ENCODE measurements at places on chromosomes 13 and 19.
A peak's percentile ranks its signal among the peaks of the same experiment; 100 is the strongest.

DNA sequence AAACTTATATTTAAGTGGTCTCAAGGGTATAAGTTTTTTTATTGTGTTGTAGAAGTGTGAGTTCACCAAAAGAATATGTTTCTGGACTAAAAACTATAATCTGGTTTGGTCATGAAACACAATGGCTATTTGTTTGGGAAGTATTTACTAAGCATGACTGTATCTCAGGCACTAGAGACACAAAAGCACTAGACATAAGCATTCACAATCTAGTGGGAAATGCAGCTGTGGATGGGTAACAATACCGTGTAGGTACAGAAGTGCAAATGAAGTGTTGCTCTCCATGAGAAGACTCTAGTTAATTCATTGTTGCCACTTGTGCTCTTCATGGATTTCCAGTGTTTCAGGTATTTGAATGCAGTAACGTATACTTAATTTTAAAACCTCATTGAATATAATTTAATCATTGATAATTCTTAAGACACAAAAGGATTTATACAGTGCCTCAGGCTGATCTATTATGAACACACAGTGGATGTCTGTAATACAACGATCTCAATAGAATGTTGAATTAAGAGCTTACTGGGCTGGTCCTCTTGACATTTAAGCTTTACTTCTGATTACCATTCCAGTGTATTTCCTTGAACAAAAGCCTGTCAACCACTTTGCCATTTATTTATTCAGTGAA lies 50.9 kb downstream of the TPT1 start:
- no peak for DNase-seq

- no peak for DNase-seq
Measured at GRCh38 chr19:11420429-11421370, 1.6 kb upstream of the RGL3 start.

- DNase-seq: no peak
Measured at GRCh38 chr13:110257408-110257807, 49.5 kb downstream of the COL4A1 start.

DNA sequence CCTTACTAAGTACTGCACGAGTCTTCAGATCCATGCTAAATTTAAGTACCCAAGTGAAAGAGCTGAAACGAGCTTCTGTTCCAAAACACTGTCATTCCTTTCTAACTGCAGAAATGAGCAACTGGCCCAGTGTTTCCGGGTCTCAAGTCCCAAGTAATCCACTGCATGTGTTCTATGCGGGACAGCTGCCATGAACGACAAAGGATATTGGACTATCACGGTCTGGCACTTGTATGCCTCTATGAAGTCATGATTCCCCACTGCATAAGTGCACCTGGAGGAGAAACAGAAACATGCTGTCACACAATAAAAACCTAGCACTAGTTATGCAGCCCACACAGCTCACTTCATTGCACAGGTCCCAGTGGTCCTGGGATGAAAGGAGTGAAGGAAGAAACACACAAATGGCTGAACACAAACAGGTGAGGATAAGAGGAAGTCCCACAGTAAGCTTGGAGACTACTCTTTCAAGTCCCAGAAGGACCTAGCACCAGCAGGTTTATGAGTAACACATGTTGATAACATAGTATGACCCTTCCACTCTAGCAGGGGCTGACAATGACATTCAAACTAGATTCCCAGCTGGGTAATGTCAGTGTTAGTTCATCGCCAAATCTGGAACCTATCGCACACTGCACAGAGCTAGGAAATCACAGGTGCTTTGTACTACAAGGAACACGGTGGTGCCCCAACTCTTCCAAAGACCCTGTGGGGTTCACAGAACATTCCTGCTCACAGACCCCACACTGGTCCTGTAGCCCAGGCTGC lies 11.3 kb downstream of the PCID2 start:
- DNase-seq: no peak

GRCh38 chr19:49103331-49104085 lies 10.7 kb upstream of the LIN7B start:
- DNase-seq: no peak

DNA sequence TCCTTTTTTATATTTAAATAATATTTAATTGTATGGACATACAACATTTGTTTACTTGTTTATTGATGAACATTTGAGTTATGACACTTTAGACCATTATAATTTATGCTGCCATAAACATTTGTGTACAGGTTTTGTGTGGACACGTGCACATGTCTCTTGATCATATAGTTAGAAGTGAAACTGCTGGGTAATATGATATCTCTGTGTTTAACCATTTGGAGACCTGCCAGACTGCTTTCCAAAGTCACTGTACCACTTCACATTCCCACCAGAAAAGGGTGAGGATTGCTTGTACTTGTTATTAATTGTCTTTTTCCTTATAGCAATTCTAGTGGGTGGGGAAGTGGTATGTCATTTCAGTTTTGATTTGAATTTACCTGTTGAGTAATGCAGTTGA lies 145.6 kb upstream of the KLHL1 start:
- DNase-seq: no peak

- DNase-seq: no peak
Measured at GRCh38 chr13:106104281-106104901, 431.1 kb downstream of the EFNB2 start.

- no peak for DNase-seq
Measured at GRCh38 chr13:64553411-64554129, 2676.6 kb downstream of the PCDH9 start.

- no peak for DNase-seq
Measured at GRCh38 chr19:15780610-15781418, 6.6 kb upstream of the OR10H5 start.

DNA sequence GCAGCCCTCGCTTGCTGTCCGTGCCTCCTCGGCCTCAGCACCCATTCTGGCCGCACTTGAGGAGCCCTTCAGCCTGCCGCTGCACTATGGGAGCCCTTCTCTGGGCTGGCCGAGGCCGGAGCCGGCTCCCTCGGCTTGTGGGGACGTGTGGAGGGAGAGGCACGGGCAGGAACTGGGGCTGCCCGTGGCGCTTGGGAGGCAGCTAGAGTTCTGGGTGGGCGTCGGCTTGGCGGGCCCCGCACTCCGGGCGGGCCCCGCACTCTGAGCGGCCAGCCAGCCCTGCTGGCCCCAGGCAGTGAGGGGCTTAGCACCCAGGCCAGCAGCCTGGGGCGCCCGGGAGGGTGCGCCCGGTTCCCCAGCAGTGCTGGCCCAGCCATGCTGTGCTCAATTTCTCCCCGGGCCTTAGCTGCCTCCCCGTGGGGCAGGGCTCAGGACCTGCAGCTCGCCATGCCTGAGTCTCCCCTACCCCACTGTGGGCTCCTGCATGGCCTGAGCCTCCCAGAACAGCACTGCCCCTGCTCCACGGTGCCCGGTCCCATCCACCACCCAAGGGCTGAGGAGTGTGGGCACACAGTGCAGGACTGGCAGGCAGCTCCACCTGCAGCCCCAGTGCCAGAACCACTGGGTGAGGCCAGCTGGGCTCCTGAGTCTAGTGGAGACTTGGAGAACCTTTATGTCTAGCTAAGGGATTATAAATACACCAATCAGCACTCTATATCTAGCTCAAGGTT lies 240.0 kb upstream of the PRR20A start:
- DNase-seq: no peak

DNA sequence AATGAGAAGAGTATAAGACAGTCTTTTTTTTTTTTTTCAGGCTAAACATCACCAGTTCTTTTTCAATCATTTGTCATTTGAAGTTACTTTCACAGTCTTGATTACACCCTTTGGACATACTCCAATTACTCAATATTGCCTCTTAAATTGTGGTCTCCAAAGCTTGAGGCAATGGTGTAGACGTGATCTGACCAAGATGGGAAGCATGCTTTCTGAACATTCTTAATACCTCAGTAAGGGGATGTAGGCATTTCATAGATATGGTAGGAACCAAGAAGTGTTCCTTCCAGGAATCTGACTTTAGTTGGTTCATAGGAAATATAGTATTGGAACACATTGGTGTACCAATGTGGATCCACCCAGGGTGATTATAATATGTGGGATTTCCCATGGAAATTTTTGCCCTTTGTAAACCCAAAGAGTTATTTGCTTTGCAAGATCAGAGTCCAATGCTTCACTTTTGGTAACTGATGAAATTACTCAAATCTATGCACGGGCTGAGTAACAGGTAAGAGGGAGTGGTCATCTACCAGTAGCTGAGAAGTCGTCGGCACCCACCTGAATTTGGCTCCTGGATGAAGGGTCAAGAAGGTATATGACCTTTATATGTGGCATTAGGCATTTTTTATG lies 62.2 kb downstream of the ERCC5 start:
- no peak for DNase-seq

DNA sequence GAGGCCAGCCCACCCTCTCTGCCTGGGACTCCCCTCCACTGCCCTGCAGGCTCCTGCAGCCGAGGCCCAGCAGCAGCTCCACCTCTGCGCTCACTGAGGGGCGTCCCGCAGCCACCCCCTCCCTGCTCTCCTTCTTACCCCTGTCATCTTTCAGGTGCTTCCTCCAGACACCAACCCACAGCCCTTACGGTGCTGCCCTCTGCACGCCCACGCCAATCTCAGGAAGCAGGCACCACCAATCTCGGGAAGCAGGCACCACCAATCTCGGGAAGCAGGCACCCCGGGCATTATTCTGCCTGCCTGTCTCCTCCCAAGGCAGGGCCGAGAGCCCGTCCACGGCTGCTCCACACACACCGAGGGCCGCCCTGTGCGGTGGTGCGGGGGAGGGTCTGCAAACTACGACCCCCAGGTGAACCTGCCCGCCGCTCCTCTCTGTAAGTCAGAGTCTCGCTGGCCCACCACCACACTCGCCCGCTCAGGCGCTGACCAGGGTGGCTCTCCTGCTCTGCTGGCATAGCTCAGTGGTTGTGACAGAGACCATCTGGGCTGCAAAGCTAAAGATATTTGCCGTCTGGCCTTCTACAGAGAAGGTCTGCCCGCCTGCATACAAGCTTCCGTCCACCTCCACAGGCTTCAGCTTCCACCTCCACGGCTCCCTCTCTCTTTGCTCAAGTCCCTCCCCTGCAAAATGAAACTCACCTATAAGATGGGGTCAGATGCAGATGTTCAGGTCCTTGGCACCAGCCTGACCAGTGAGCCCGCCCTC lies 2.9 kb downstream of the LSM7 start:
- DNase-seq: no peak

DNA sequence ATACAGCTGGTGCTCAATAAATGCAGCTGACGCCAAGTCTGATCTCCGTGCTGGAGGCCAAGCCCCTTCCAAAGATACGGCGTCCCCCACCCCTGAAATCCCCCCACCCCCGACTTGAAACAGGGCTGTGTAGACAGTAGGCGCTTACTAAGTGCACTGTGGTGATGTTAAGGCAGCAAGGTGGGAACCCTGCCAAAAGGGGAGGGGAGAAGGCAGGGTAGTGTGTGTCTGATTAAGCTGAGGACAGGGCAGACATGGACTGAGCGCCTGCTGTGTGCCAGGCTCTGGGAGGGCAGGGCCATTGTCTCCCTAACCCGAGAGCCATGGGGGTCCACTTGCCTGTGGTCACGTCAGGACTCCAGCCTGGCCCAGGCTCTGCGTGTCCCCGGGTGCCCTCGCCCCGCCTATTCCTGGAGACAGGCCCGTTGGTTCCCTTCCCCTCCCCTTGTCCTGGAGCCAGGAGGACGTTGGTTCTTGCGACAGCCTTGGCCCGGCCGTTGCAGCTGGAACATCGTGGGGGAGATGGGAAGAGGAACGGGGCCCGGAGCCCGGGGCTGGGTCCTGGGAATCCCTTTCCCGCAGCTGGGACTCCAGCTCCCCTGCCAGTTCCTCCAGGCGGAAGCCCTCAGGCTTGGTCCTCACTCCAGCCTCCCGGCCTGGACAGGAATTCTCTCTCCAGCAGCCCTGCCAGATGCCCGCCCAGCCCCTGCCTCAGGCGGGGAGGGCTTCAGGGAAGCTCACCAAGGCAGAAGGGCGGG lies 1.7 kb upstream of the ELANE start:
- DNase-seq: no peak

- DNase-seq: peak; percentile 55
Measured at GRCh38 chr13:109273326-109273751, 513.0 kb downstream of the IRS2 start.

GRCh38 chr13:99528547-99528946 lies 27.3 kb downstream of the TM9SF2 start:
- peak; percentile 69 for DNase-seq
